NCI-H1417 (cell line): ENCODE measurements at places on chromosomes 11 and 22.

DNA sequence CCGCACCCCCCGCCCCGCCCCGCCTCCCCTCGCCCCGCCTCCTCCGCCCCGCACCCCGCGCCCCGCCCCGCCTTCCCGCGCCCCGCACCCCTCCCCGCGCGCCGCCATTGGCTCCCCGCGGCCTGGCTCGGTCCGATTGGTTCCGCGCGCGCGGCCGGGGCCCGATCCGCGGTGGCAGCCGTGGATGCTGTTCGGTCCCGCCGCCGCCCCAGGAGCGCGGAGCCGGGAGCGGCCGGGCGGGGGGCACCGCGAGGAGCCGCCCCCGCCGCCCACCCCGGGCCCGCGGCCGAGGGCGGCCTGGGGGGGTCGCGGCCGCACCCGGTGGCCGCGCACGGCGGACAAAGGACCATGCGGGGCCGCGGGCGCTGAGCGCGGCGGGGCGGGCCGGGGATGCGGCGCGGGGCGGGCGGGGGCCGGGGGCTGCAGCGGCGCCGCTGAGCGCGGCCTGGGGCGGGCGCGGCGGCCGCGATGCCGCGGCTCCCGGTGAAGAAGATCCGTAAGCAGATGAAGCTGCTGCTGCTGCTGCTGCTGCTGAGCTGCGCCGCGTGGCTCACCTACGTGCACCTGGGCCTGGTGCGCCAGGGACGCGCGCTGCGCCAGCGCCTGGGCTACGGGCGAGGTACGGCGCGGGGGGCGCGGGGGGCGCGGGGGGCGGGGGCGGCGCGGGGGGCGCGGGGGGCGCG, at the start of gene B4GALNT4:
Gene B4GALNT4 (plus strand): TSS at position 164 of the 683 bp plus-strand sequence. CDS start 305 bp downstream, at position 469.
- DNase-seq = peak; percentile 51

GRCh38 chr22:29346659-29347058, 31.2 kb upstream of the RASL10A start:
- DNase-seq = no peak

DNA sequence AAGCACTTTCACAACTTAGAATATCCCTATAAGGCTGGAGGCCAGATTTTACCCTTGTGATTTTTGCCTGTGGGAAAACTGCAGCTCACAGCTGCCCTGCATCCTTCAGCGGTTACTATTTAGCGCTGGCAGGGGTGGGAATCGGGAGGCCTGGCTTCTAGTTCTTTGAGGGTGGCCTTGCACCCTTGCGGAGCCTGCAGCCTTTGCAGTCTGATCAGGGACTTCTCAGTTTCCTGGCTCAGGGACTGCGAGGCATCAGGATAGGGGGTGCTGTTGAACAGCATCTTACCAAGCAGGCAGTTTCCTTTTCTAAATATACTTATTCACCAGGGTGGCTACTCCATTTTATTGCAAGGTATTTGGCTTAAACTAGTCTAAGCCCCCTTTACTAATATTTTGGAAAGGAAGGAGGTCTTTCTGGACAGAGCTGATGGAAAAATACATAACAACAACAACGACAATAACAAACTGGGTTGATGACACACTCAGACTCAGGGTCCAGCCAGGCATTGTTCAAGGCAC, 2.9 kb upstream of the APOA1 start:
- DNase-seq = no peak

- no peak for DNase-seq
These were observed 37.6 kb upstream of the KLHL35 start for GRCh38 chr11:75470476-75471080.

DNA sequence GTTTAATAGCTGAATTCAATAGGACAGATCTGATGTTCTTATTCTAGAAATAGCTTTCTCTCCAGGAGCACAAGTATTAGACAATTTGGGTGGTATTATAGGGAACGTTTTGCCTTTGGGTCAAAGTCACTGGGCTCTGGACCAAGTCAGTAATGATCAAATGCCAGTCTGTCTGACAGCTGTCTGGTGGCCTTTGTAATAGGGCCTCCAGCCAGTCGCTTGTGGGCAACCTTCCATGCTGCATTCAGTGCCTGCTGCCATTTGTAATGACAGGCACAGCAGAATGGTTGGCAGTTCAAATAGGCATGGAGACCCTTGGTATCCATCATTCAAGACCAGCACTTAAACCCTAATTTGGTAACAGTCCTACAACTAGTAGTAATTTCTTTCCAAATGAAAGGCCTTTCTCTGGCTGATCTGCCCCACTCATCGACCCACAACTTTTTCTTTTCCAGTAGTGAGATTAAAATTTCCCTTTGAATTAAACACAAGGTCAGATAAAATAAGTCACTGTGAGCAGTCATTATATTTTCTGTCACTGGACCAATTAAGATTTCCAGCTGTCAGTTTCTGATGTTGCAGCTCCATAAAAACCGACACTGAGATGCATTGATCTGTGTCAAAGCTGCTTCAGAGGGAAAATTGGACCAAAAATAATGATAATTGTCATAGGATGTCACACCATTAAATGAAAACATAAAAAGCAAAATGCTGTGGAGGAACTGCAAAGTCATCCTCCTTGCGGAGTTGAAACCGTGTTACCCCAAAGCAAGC, 1038.1 kb downstream of the LRRC4C start:
- DNase-seq = no peak

GRCh38 chr22:29163808-29164207, 41.9 kb upstream of the EMID1 start:
- no peak for DNase-seq

GRCh38 chr11:131696690-131697089, 326.3 kb downstream of the NTM start:
- peak; percentile 71 for DNase-seq

GRCh38 chr11:96293598-96294021, 49.4 kb downstream of the MAML2 start:
- DNase-seq = no peak

DNA sequence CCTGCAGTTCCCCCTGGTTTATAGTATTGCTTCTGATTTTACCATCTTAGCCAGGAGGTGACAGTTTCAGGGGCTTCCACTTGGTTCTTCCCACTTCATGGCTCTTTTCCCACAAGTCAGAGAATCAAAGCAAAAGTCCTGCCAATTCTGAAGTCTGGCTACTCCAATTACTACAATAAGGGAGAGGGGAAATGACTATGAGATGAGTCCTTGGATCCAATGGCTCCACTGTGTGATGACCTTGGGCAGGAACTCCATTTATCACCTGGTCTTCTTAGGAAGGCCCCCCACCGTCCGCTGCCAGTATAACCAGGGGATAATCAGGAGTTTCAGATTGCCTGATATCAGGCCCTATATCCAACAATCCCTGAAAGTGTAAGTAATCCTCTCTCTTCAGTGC, 31.6 kb upstream of the CCND1 start:
- DNase-seq = no peak

DNA sequence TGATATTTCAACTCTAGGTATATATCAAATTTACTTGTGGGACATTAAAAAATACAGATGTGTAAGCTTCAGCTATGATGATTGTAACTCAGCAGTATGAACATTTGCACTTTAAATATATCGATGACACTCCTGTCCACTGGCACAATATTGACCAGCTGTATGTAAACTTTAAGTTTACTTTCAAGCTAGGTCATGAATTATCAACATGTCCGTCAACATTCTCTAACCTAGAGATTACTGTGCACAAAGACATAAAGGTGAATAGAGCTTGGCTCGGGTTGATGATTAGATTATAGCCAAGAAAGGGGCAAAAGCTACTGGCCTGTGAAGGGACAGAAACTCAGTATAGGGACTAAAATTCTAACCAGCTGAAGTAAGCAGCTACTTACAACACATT, 286.6 kb downstream of the SWAP70 start:
- no peak for DNase-seq

DNA sequence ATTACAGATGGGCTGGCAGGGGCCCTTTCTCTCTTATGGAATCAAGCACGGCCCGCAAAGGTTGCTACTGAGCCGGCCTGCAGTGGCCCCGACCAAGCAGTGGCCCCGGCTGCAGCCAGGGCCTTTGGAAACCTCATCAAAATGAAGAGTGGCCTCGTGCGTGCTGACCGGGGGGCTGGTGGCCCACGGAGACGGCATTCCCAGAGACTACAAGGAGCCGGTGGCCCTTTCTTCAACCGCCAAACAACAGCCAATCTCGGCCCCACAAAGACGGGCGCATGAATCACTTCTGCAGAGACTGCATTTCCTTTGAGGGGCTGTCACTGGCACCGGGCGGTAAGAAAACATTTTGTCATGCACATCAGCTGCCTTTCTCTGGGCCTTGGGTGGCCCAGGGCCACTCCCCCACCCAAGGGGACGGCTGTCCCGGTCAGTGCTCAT, 43.1 kb upstream of the FGF3 start:
- no peak for DNase-seq

- DNase-seq = no peak
These were observed 679 bp downstream of the TUG1 start for GRCh38 chr22:30969532-30970355.

- no peak for DNase-seq
These were observed 1.4 kb downstream of the TRIM34 start for GRCh38 chr11:5626196-5626595.

GRCh38 chr11:43962383-43963278, 20.2 kb downstream of the C11orf96 start:
- DNase-seq = peak; percentile 63

GRCh38 chr11:88288560-88288959, 49.0 kb downstream of the CTSC start:
- no peak for DNase-seq

GRCh38 chr11:73375830-73376159, 404 bp upstream of the RELT start:
- no peak for DNase-seq

GRCh38 chr11:117084992-117085391, 13.2 kb downstream of the SIK3 start:
- DNase-seq = peak; percentile 46

DNA sequence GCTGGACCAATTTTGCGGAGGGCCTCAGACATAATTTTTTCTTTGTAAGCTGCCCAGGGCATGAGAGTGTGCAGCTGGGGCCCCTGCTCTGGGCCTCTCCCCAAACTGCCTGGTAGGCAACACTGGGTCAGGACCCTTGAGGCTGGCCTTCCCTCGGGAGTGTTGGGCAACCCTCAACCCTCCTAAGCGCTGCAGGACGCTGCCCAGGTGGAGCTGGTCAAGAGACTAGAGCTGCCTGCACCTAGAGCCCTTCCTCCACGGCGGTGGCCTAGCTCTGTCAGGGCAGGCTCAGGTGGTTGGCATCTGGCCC, 505 bp upstream of the TMEM132A start:
- no peak for DNase-seq

DNA sequence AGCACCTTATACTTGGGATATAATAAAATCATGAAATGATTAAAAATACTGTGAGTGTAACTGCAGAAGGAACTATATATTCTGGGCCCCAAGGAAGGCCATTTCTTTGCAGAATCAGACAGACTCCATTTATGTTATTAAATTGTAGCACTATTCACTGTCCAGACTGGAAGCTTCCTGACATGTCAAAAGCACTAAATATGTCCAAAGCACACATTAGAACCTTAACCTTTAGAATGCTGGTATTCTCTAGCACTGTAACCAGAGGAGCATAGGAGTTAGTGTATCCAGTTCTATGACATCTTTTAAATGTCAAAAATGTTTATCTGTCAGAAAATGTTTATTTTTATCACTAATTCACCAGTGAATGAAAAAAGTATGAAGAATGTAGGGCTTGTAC, 246.9 kb downstream of the CADM1 start:
- DNase-seq = no peak

DNA sequence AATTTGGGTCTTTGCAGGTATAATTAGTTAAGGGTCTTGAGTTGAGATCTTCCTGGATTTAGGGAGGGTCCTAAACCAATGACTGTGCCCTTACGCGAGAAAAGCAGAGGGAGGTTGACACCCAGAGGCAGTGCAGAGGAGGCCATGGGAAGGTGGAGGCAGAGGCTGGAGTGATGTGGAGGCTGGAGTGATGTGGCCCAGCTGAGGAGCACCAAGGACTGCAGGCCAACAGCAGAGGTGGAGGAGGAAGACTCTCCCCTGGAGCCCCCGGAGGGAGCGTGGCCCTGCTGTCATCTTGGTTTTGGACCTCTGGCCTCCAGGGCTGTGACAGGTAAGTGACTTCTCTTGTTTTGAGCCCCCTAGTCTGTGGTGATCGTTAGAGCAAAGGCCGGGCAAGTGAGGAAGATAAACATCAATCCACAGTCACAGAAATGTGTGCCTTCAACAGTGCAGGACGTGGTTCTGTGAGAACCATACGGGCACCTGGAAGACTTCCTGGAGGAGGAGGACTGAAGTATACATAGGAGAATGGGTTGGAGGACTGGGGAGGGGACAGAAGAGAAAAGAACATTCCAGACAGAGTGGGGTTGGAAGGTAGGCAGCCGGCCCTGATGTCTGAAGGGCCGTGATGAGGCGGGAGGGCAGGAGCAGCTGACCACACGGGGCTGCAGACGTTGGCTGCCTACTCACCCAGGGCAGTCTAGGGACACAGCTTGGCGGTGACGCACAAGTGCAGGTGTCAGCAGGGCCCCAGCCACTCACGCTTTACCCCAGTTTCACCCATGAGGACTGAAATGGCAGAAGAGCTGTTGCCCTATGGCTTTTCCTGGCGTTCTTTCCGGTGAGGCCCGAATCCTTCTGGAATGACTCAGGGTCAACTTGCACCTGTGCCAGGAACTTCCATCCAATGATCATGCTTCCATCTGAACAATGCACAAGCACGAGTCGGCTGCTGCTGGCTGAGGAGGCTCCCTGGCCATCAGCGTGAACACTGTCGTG, 270.2 kb downstream of the CTTN start:
- DNase-seq = no peak

GRCh38 chr11:69393865-69394233, 87.6 kb upstream of the LINC01488 start:
- no peak for DNase-seq

DNA sequence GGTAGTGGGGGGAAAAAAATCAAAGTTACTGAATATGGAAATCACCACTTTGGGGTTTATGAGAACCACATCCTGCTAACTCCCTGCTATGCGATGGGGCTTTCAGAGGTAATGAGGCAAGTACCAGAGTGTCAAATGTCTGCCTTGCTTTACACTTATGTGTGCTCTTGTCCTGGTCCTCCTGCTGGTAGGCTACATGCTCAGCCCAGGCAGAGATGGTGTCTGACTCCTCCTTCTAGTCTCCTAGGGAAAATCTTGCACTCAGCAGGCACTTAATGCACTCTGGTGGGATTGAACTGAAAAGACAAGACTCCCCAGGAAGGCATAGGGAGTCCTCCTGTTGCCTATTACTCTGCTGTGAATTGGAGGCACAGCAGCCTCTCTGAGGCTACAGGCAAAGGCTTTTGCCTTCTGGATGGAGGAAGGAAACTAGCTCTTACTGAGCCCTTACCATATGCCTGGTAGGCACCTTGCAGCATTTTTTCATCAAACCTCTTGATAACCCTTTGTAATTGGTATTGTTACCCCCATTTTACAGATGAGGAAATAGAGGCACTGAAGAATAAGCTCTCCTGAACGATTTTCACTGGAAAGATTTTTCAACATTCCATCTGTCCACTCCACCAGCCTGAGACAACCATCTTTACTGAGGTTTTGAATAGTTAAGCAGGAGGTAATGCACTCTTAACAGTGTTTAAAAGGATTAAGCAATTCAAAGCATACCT, 132.1 kb upstream of the PAX6 start:
- peak; percentile 56 for DNase-seq

DNA sequence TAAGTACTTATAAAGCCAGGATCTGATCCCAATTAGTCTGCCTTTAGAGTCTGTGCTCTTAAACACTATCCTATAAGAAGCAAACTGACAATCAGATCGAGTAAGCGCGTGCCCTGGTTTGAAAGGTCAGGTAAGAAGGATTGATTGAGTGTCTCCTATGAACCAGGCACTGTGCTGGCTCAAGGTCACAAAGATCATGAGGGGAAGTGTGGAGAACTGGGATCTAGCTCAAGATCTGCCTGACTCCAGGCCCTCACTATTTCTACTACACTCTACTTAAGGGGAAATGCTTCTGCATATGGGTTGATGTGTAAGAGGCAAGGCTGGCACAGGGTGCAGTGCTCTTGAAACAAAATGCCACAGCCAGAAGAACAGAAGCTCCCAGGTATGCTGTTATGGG, 77.0 kb downstream of the ME3 start:
- no peak for DNase-seq
